Astrocyte (in vitro differentiated cells and primary cell): ENCODE measurements at places on chromosomes 6 and 20. TPM values are rescaled to one million over a fixed set of nuclear protein-coding genes. Genes with fewer than 3 reads are reported as not detected.

The DIDO1 gene
- 39.0 and 39.2 TPM in 2 replicates for total RNA-seq

The FRK gene
- 0.77 and 1.3 TPM in 2 replicates for total RNA-seq

The C20orf173 gene
- total RNA-seq: not detected in 2 replicates

The BPI gene
- not detected in 2 replicates for total RNA-seq

The RBPJL gene
- not detected in 2 replicates for total RNA-seq

The ANKRD66 gene
- total RNA-seq: not detected in 2 replicates

The SALL4 gene
- 15.0 and 21.7 TPM in 2 replicates for total RNA-seq

The ADGB gene
- total RNA-seq: not detected in 2 replicates

The CDSN gene
- total RNA-seq: 0.22 and 0.27 TPM in 2 replicates

The PAX1 gene
- not detected in 2 replicates for total RNA-seq

The NR2E1 gene
- total RNA-seq: not detected in 2 replicates

The TGM2 gene
- total RNA-seq: 48.2 and 98.9 TPM in 2 replicates

GRCh38 chr20:41865938-41866337 lies 247.8 kb upstream of the CHD6 start:
- DNase-seq: no peak

DNA sequence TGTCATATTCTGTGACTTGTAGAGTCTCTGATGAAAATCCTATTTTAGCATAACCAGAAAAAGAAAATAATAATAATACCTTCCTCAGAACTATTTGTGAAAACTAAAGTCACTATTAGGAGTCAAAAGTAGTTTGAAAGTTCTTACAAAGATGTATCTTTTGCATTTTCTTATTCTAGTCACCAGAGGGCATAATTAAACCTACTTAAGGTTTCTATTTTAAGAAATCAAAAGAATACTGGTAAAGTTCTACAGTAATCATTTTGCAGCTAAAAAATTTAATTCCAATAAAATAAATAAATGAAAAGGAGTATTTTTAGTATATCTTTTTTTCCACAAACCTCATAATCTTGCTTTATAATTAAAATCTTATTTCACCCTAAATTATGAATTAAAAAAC lies 28.0 kb upstream of the MCM9 start:
- peak; percentile 5 for DNase-seq

DNA sequence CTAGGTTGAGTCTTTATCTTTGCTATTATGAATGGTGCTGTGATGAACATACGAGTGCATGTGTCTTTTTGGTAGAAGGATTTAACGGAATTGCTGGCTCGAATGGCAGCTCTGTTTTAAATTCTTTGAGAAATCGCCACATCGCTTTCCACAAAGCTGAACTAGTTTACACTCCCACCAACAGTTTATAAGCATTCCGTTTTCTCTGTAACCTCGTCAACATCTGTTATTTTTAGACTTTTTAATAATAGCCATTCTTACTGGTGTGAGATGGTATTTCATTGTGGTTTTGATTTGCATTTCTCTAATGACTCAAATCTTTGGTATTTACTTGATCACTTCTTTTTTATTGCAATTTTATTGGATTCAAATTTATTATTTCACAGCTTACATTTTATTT lies 117.4 kb upstream of the HDGFL1 start:
- DNase-seq: peak; percentile 80

GRCh38 chr6:7268362-7268761 lies 44.6 kb downstream of the SSR1 start:
- no peak for DNase-seq

- DNase-seq: no peak
Measured at GRCh38 chr6:166751051-166751595, 124.1 kb upstream of the RPS6KA2 start.

DNA sequence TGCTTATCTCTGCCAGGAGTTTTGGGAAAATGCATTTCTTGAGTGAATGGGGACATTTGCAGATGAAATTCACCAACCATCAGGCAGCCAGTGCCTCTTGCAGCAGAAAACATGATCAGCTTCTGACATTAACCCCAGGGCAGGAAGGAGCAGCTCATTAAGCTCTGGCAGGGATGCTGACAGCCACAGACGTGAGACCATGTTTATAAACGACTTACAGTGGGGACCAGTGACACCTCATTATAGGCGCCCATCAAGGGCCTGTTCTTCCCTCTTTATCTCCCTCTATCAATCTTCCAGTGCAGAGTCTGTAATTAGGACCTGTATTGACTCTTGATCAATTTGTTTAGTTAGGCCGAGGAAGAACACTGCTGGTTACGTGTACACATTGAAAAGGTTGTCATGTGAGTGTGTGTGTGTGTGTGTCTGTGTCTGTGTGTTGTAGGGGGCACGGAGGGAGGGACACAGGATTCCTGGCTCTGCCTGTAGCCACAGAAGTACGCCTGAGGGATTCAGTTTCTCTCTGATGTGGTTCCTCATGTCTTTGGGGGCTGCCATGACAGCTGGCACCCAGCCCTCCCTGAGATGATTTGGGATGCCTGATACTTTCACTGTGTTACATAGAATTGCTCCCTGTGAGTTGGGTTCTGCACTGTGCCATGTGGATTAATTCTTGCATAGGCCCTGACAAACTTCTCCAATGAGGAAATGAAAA lies 428.4 kb upstream of the CHD6 start:
- DNase-seq: no peak

DNA sequence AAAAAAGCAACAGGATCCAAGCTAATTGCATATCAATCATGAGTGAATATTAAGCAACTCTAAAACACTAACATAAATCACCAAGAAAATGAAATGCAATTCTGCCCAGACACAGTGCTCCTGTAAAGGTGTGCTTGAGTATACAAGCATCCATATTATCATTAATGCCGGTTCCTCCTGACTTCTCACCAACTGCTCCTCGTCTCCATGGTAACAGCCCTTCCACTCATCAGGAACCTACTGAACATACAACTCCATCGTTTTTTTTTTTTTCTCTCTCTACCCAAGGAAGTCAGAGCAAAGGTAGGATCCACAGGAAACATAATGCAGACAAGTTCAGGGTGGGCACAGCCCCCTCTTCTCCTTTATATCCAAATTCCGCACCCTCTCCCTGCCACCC lies 12.4 kb downstream of the GABBR1 start:
- DNase-seq: no peak

- DNase-seq: no peak
Measured at GRCh38 chr6:167684276-167685104, 142.2 kb upstream of the AFDN start.

DNA sequence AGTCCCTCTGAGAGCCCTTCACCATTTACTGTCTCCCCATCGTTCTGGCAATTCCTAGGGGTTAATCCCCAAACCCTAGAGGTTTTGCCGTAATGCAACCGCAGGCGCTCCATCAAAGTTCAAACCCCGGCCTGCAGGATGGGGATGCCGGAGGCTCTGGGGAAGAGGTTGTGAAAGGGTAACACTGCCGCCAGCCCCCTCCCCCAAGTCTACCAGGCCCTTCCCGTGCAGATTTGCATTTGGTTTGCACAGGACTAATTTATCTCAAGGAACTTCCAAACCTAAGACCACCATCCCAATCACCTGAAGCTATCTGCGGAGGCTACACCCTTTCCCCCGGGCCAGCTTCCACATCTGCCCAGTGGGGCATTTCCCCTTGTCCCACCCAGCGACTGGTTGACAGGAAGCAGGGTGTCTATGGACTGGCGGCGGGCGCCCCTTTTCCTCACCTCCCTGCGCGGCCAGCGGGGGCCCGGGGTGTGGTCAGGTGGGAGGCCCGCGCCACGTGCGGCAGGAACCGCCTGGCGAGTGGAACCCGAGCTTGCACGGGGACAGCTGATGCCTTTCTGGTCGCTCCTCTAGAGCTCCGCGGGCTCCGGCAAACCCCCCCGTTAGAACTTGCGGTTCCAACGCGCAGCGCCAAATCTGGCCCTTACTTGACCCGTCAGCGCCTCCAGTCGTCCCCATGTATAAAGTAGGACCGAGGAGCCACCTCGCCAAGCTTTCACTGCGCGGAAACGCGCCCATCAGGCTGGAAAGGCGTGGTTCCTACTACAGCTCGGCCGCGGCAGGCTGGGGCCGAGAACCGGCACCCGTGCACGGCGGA lies 9.4 kb upstream of the SLC4A11 start:
- peak; percentile 18 for DNase-seq

- peak; percentile 46 for DNase-seq
Measured at GRCh38 chr20:62063315-62063980, 2.2 kb downstream of the TAF4 start.

DNA sequence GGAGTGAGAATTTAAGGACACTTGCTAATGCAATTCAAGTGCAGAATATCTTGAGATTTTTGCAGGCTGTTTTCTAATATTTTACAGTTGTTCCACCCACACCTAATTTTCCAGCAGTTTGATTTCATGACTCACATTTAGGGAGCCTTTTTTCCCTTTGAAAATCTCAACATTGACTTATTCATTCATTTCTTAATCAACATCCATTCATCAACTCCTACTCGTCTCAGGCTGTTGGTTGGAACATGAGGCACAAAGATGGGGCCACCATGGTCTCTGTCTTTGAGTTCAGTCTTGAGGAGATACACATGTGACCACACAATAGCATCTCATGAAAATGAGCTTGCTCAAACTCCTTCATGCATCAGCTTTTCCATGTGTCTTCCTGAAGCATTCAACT lies 135.6 kb downstream of the UNC5CL start:
- DNase-seq: peak; percentile 52

DNA sequence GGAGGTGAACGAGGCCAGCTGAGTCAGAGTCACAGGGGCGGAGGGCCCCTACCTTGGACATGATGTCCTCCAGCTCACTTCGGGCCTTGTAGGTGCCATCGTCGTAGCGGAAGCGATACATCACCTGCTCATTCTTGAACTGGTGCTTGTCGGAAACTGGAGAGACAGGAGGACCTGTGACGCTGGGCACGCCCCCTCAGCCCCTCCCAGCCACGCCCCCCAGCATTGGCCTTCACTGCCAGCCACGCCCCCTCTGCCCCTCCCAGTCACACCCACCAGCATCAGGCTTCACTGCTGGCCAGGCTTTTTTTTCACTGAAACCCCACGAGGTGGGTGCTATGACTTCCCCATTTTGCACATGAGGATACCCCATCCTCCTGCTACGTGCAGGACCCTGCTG lies 148.2 kb downstream of the PREX1 start:
- no peak for DNase-seq
